ENCODE measurements at places on chromosomes 12 and 14.

DNA sequence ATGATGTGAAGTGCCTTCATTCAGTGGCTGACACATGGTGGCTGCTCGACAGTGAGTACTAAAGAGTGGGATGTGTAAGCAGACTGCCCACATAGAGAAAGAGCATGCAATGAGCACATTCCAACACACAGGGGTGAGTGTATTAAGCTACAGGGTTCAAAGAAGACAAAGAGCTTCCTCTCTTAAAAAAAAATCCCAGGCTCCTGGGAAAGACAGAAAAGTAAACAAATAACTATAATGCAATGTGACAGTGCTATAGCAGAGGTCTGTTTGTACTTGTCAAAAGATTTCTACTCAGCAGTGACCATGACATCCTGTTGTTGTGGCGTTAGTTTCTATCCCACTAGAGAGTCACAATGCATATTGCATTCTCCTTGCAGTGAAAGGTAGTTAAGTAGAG lies 12.4 kb upstream of the PCNX1 start:
- DNase-seq, result no peak

DNA sequence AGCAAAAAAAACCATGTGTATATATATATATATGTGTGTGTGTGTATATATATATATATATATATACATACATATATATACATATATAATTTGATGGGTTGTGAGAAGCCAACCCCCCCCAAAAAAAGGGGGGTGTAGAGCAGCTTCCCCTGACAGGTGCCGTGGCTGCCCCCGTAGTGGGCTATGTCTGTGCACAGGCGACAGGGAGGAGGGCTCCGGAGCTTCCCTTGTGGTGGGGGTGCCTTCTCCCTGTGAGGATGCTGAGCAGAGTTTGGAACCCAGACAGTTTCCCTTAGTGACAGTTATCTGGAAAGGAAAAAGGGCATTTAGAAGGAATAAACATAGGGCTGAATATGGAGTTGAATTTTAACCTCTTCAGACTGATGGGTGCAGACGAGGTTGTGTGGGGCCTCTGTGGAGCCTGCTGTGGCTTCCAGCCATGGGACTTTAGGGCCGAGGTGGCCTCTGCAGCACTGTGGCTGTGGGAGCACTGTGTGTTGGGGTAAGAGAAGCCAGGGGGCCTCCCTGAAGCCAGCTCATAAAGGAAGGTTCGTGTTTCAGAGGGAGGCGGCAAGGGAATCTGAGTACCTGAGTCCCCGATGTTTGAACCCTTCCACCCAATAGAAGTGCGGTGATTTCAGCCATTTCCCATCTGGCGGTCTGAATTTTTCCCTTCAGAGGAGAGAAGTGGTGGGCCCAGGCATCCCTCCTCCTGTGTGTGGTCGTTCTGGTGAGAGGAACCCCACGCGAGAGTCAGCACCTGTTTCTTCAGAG lies 19.8 kb downstream of the XRCC3 start:
- no peak for DNase-seq

- DNase-seq, result no peak
Observed at GRCh38 chr12:52822771-52823510, 9.0 kb upstream of the KRT4 start.

GRCh38 chr14:82872494-82872893 lies 1338.8 kb upstream of the SEL1L start:
- peak; percentile 1 for DNase-seq

DNA sequence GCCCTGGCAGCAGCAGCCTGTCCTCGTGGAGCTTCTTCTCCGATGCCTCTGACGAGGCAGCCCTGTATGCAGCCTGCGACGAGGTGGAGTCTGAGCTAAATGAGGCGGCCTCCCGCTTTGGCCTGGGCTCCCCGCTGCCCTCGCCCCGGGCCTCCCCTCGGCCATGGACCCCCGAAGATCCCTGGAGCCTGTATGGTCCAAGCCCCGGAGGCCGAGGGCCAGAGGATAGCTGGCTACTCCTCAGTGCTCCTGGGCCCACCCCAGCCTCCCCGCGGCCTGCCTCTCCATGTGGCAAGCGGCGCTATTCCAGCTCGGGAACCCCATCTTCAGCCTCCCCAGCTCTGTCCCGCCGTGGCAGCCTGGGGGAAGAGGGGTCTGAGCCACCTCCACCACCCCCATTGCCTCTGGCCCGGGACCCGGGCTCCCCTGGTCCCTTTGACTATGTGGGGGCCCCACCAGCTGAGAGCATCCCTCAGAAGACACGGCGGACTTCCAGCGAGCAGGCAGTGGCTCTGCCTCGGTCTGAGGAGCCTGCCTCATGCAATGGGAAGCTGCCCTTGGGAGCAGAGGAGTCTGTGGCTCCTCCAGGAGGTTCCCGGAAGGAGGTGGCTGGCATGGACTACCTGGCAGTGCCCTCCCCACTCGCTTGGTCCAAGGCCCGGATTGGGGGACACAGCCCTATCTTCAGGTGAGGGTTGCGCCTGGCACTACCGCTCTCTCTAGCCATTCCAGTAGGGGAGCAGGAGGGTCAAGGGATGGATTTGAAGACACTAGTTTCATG lies 2.1 kb downstream of the NFATC4 start:
- DNase-seq, result no peak

All from hematopoietic multipotent progenitor cell treated with erythropoietin and hydrocortisone succinate and interleukin-3 and kit ligand, for 8 days (in vitro differentiated cells).